ENCODE measurements at places on chromosomes 5 and 9.

GRCh38 chr9:134177624-134178393 is 13.4 kb upstream of the RNU6ATAC start:
- DNase-seq = no peak

- DNase-seq = no peak
Measured at GRCh38 chr9:12640016-12640587, 53.1 kb upstream of the TYRP1 start.

DNA sequence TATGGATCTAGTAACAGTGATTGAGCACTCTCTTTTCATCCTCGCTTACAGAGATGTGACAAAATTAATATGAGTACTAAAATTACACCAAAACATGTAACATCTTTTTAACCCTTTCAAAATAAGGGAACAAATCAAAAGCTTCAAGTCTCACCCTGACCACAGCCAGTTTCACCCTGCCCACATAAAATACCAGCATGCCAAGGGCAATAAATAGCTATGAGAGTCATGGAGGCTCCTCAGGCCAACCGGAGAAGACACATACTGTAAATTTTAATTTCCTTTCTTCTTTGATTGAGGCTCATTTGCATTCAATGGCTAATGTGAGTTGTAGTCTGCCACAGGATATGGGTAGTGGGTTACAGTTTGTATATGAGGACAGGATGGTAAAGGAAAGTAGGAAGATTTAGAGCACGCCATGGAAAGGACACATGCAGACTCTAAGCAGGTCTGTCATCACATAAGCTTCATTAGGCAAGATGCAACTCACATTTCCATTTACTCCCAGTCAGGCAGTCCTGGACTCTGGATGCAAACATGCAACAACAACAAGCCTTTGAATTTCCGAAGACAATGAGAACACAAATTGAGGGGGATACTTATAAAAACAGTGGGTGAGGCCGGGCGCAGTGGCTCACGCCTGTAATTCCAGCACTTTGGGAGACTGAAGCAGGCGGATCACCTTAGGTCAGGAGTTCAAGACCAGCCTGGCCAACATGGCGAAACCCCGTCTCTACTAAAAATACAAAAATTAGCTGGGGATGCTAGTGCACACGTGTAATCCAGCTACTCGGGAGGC is 11.3 kb downstream of the IL4 start:
- no peak for DNase-seq

- no peak for DNase-seq
Measured at GRCh38 chr5:37501152-37501551, 122.0 kb downstream of the WDR70 start.

DNA sequence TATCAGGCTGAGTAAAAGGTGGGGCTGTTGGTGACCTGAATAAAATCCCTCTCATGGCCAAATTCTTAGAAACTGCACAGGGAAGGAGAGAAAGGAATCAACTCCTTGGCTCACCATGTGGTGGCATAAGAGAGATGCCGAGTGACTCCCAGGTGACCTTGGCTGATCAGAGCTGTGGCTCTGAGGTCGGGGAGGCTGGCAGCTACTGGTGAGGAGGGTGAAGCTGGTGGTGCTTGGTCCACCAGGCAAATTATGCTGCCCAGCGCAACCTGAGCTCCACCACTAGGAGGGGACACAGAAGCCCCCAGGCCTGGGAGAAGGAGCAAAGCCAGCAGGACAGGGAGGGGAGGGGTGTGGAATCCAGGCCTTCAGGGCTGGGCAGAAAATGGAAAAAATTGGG is 111.2 kb upstream of the IL12B start:
- peak; percentile 36 for DNase-seq

DNA sequence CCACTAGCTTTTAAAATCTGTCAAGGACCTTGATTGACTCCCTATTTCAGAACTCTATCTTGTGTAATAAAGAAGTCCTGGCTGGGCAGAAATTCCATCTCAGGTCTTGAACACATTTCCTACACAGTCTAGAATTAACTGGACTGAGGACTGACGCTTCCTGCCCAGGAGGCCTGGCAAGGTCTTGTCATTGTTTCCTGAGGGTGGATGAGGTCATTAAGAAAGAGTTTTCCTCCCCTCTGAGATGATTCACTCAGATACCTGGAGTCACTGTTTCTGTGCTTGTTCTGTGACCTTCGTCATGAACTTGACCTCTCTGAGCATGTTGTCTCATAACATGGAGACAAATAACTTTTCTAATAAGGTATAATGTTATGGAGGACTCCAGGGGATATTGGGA is 10.0 kb downstream of the MTAP start:
- DNase-seq = no peak
